ENCODE measurements at places on chromosomes 2 and 18.
A peak's percentile ranks its signal among the peaks of the same experiment; 100 is the strongest.

DNA sequence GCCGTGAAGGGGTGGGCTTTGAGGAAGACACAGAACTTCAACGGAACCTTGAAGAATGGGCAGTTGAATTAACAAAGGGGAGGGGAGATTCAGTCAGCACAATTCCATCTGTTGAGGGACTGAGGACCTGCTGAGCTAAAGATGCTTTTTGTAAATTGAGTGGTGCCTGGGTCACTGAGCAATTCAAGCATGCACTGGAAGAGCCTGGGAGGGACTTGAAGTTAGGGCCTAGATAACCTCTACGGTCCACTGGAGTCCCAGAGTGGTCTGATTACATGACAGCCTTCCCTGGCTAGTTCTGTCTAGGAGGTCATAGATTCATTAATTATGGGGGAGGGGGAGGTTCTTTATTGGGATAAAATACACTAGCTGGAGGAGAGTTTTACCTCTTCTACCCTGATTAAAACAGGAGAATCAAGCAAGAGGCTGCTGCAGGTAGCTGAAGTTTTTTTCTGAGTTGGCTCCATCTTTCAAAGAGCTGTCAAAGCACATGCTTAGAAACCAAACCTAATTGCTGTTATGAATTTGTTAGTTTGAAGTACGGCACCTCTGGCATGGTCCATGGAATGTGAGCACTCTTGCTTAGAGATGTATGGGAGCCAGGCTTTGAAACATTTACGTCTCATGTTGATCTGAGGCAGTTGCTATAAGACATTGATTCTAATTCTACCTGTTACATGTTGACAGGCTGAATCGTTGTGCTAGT is 290.2 kb downstream of the PRKCE start:
- no peak for DNase-seq

DNA sequence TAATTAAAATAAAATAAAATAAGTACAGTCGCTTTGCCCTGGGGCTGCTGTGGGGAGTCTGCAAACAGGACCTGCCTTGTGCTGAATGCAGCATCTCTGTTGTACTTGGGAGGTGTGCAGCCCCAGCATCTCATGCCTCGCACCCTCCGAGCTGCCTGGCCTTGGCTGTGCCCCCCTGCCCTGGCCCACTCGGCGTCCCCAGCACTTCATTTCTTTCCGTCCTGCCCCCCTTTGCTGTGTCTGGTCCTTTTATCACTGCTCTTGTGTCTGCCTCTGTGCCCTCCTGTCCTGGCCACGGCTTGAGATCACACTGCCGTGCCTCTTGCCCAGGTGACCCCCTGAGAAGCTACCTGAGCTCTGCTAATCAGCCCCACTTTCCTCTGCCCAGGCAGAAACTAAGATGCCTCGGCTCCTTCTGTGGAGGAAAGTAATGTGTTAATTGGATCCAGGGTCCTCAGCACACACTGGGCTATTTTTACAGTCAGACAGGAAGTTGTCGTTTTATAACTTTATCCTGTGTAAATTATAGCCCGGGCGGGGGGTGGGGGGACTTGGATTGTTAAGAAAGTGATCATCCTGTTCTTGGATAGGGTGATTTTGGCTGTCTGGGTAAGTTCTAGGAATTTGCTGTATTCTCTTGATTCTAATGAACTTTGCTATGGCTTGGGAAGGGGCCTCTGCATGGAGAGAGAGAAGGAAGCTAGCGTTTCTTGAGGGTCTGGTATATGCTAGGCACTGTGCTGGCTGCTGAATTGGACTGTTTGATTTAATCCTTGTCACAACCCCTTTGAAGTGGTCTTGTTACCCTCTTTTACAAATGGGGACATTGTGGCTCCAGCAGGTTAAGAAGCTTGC is 69.4 kb downstream of the AGAP1 start:
- DNase-seq: no peak

GRCh38 chr2:99940963-99941362 is 201.4 kb downstream of the AFF3 start:
- no peak for DNase-seq

DNA sequence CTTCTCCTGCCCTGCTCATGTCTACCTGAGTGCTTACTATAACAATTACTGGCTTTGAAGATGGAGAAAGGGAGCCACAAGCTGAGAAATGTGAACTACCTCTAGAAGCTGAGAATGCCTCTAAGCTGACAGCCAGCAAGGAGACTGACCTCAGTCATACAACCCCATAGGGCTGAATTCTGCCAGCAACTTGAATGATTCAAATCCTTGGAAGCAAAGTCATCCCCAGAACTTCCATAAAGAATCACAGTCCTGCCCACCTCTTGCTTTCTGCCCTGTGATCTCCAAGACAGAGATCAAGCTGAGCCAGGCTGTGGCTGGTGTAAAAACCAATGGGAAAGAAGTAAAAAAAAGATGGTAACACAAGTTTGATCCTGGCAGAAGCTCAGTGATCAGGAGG is 288.2 kb upstream of the SPHKAP start:
- no peak for DNase-seq

DNA sequence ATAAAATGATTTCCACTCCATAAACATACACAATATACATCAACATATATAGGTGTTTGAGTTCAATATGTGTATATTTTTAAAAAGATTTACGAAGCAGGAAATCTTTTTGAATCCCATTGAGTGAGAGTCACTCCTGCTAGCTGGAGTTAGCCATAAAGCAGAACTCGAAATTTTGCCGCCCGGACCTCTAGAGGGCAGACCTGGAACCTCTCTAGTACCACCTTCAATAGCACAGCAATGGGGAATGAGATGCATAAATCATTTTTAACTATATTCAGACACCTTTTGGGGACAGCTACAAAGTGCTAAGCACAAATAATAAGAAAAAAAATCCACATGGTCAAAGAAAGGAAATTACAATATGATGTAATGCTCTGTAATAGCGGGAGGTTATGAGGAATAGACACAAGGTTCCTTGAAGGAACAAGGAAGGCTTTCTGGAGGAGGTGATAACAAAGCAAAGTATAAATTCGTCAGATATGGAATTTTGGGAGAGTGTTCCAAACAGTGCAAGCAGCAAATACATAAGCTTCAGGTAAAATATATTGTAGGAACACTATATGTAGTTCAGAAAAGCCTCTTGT is 533.4 kb downstream of the ERBB4 start:
- DNase-seq: peak; percentile 41

DNA sequence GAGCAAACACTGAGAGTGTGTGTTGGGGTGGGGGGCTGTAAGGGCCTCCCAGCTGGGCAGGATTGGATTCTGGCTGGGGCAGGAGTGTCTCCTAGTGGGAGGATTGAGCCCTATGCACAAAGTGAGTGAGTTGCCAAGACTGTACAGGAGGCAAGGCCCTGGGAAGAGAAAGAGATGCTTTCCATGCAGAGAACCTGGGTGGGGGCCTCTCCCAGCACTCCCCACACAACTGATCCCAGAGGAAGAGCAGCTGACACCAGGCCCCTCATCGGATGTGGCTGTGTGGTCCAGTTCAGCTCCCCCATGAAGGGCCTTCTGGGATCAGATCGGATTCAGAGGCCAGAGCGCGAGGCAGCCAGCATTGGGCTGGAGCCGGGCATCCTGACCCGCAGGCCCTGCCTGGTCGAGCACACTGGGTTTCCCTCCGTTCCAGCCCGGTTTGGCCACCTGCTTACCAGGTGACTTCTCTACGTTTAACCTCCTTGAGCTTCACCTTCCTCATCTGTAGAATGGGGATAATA is 49.4 kb upstream of the FAHD2A start:
- no peak for DNase-seq

All from OCI-LY7 (cell line).